Brain microvascular endothelial cell (primary cell): ENCODE measurements at places on chromosomes 16 and 17.

GRCh38 chr17:1179112-1179817 lies 516 bp downstream of the ABR start:
- no peak for DNase-seq

DNA sequence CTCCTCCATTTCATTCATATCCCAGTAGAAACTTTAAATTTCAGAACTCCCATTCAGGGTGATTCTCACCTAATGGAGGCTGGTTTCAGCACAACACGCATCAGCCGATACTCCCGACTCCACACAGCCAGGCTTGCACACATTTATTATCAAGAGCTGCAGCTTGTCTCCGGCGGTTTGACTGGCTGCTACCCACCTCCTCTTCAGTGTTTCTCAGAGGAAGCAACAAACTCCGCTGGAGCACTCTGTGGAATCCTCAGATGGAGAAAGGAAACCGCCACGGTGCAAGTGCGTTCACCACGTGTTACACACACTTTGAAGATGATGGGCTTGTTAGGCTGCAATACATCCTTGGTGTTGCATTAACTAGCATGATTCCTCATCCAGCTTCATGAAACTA lies 39.7 kb upstream of the NUDT7 start:
- DNase-seq = no peak

GRCh38 chr16:70381604-70382342 lies 35.1 kb downstream of the DDX19A start:
- DNase-seq = no peak

GRCh38 chr16:50099957-50100648 lies 34.3 kb downstream of the HEATR3 start:
- DNase-seq = no peak

GRCh38 chr17:78892936-78893379 lies 10.0 kb downstream of the CEP295NL start:
- DNase-seq = no peak

DNA sequence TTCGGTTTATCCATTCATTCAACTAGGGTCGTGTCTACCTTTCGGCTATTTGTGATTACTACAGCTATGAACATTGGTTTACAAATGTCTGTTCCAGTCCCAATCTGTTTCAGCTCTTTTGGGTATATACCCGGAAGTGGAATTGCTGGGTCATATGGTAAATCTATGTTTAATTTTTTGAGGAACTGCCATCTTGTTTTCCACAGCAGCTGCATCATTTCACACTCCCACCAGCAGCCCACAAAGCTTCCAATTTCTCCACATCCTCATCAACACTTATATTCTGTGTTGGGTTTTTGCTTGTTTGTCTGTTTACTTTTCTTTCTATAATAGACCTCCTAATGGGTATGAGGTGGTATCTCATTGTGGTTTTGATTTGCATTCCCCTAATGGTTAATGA lies 48.7 kb upstream of the GINS3 start:
- no peak for DNase-seq
